Stimulated activated CD8-positive, alpha-beta memory T cell treated with anti-CD3 and anti-CD28 coated beads, Interleukin-4, amount 100 ng/mL, for 4 hours (primary cell): ENCODE measurements at places on chromosomes 11 and 22.

- DNase-seq = no peak
These were observed 776.0 kb upstream of the ARHGAP42 start for GRCh38 chr11:99911116-99911515.

DNA sequence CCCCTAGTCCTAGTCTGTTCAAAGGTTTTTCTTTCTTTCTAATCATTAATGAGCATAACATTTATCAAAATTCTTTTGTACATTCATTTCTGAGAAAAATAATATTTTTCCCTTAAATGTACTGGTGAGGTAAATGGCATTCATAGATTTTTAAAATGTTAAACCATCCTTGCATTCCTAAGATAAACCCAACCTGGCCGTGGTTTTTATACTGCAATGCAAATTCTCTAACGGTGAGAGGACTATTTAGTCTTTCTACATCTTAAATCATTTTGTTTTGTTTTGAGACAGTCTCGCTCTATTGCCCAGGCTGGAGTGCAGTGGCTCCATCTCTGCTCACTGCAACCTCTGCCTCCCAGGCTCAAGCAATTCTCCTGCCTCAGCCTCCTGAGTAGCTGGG is 40.6 kb downstream of the TRMU start:
- DNase-seq = no peak

- peak; percentile 64 for DNase-seq
These were observed 21.7 kb downstream of the SLC43A1 start for GRCh38 chr11:57493507-57494503.

GRCh38 chr11:86954269-86955110 is 705 bp downstream of the FZD4 start:
- DNase-seq = no peak

GRCh38 chr22:39221999-39222686 is 22.6 kb downstream of the PDGFB start:
- no peak for DNase-seq

GRCh38 chr22:26707581-26707980 is 50.2 kb downstream of the MIAT start:
- DNase-seq = no peak

- DNase-seq = no peak
These were observed 119.0 kb upstream of the TP53AIP1 start for GRCh38 chr11:129061492-129062230.

- no peak for DNase-seq
These were observed 1.2 kb upstream of the DRG1 start for GRCh38 chr22:31398231-31398630.

- no peak for DNase-seq
These were observed 96.9 kb downstream of the PTPRJ start for GRCh38 chr11:48077251-48077650.

DNA sequence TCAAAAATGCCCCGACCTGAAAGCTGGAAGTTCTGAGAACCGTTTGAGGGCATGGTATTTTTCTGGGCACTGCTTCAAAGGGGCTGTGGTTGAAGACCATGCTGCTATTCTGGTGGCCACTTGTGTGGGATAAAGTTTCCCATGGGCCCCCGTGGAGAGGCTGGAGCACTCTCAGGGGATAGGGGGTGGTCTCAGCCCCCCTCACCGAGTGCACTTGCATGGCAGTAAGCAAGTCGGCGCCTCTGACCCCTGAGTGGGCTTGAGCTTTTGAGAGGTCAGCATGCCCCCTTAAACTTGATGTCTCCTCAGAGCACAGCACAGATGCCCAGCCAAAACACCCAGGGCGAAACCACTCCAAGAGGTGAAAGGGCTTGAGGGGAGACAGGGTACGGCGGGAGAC is 35.6 kb downstream of the TIMP3 start:
- DNase-seq = no peak

DNA sequence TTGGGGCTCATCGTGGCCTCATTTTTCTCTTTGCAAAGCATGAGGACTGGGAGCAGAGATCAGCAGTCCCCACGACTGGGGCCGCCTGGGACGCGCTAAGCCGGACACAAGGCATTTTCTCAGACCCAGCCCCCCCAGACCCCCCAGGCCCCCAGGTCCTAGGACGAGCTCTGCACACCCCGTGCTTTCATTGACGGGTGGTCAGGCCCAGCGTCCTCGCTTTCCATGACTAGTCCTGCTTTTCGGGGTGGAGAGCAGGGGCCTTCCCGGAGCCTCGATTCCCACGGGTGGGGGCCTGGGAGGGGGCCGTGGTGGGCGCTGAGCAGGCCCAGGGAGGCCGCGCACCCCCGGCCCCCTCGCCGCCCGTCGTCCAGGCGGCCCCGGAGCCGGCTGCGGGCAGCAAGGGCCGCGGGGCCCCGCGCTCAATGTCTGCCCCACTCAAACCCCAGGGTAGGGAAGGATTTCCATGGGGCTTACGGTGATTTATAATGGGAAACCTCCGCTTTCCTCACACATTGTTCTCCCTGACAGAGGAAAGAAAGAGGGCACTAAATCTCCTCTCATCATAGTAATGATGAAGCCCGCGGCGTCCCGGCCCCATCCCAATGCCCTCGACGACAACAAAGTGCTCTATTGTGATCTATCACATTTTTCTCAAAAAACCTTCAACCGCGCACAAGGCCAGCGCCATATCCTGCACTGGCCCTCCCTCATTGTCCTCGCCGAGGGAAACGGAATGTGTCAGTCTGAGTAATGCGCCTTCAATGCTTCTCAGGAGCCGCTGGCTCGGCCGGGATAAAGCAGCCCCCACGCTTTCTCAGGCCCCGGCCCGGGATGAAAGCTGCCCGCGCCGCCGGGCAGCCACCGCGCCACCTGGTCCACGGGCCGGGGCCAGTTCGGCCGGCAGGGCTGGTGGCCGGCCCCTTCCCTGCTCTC is 10.4 kb upstream of the LINC01488 start:
- DNase-seq = no peak

DNA sequence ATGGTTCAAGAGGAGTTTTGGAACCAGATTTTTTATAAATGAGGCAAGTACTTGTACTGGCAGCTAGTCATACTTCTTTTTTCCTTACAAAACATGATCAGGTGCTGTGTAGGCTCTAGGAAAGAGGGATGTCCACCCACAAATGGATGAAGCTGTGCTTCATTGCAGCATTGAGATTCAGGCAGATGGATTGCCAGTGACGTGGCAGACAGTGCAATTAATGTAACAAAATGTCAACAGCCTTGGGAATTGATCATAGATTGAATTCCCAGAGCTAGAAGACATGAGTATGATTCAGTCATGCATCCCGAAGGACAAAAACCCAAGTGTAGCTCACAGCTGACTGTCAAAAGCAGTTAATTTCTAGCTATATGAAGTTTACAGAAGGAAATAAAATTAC is 99.2 kb upstream of the RASSF10 start:
- no peak for DNase-seq

- no peak for DNase-seq
These were observed 7.5 kb downstream of the TMEM138 start for GRCh38 chr11:61369372-61370348.

DNA sequence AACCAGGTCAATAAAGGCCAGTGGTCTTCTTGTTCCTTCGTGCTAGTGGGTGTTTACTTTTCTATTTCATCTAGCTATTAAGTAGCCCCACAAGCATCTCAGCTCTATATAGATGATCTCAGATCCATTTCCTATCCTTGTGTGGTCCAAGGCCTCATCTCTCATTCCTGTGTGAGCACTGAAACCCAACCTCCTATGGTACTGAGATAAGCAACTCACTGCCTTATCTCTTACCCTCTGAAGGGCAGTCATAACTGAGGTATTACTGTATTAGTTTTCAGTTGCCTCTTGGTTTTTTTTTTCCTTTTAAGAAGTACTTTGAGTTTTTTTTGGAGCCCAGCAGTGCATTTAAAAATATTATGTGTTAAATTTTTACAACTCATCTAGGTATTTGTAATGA is 28.3 kb downstream of the ACER3 start:
- no peak for DNase-seq

DNA sequence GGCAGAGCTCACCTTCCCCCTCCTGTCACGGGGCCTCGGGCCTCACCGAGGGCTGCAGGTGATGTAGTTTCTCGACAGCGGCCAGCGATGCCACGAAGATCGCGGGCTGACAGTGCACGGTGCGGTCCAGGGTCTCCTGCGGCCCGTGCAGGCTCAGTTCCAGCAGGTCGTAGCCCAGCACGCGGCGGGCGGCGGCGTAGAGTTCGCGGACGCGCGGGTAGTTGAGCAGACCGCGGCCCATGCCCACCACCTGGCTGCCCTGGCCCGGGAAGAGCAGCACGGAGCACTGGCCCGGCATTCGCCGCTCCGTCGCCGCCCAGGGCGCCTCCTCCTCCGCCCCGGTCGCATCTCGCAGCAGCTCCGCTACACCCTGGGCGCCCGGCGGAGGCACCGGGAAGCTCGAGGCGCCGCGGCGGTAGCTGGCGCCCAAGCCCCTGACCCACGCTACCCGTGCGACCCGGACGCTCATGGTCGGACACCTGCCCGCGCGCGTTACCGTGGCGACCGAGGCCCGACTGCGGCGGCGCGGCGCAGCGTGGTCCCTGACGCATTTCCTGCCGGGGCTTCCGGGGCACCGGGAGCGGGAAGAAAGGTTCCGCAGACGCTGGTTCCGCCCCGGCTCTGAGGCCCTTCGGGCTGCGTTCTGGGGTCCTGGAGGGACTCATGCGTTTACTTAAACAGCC is at the start of gene MCAT:
TSS of gene MCAT (minus strand) at position 519 of the 683 bp plus-strand sequence. CDS start at position 469, 50 bp downstream.
- DNase-seq = peak; percentile 54

DNA sequence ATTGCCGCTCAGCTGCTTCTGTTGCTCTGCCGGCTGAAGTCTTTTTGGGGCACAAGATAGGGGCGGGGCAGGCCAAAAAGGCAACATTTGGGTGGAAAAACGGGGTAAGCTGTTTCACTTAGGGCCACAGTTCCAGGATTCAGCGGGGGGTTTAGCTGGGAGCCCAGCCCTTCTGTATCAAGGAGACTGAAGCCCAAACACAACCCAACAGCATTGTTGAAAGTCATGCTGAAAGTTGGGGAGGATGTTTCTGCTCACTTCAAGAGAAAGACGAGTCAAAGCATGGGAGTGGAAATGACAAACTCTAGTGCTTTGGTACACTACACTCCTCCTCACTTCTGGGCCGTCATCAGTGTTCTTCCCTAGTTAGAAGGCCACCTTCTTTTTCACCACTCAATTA is 56.1 kb upstream of the GNAZ start:
- DNase-seq = no peak

DNA sequence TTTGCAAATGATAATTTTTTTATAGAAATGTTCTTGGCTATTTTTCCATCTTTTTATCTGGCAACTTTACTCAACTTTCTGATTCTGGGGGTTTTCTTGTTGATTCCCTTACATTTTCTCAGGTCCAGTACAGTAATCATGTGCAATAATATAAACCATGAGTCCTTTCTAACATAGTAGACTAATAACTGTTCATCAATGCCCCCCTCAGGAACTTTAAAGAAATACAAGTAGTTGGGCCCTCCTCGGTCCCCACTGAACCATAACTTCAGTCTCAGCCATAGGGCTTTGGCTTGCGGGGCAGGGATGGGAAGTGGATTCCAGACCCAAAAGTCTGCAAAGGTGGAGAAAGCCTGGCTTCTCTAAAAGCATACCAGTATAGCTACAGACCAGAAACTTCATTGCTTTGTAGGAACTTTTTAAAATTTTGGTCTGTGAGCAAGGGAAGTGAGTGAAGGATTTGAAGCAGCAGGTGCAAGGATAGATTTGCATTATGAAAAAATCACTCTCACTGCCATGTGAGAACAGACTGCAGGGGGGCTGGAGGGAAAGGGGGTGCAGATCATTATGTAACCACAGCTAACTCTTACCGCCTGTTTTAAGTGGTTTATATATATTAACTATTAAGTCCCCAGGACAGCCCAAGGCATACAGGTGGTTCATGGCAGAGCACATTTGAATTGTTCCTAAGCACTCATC is 10.4 kb upstream of the TUB start:
- DNase-seq = no peak

- DNase-seq = no peak
These were observed 64.5 kb upstream of the PHOX2A start for GRCh38 chr11:72308226-72309073.

DNA sequence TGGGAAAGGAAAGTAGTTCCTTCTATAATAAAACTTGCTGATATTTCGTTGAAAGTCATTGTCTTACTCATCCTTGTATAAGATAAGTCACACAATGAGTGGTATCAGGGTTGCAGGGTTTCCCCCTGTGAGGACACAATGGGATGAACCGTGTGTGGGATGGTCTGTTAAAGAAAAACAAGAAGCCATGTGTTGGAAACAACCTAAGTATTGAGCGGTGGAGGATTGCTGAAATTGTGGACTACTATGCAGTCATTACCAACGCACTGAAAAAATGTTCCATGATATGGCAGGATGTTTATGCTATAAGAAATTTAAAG is 28.6 kb downstream of the PTPRJ start:
- DNase-seq = peak; percentile 27

DNA sequence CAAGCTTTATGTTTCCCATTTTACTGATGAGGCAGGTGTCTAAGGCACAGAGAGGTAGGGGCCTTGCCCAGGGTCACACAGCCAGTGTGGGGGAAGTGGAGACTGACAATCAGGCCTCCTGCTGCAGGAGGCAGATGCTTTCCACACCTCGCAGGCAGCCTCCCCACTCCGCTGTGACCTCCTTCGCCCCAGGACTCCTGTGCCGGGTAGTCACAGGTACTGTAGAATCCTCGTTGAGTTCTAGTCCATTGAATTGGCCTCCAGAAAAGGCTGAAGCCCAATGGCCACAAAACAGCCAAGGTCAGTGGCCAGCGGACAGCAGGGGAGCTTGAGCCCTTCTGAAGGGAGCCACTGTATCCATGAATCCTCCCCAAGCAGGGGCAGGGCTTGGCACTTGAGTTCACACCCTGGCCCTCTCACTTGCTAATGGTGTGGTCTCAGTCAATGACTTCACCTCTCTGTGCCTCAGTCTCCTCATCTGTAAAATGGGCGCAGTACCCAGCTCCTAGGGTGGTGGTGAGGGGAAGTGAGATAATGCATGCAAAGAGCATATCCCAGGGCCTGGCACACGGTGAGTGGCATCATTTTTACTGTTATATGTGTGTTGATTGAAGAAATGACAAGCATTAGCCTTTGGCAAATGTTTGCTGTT is 1.1 kb upstream of the FXYD2 start:
- no peak for DNase-seq

DNA sequence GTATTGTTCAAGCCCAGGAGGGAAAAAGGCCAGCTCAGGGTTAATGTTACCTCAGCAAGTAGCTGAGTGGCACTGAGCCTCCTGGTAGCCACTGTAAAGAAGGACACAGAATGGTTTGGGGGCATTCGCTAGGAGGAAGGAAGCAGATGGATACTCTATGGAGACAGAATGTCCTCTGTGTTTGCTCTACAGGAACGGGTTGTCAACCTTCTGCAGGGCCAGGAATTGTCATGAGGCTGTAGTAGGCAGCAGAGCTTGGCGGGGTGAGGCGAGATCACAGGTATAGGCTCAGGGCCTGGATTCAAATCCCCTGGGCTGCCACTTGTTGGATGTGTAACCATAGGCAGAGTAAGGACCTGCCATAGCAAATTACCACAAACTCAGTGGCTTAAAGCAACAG is 3.0 kb upstream of the LRRC75B start:
- no peak for DNase-seq
